ENCODE measurements at places on chromosomes 4 and X.

- DNase-seq = no peak
Measured at GRCh38 chr4:80540785-80541469, 205.4 kb downstream of the CFAP299 start.

DNA sequence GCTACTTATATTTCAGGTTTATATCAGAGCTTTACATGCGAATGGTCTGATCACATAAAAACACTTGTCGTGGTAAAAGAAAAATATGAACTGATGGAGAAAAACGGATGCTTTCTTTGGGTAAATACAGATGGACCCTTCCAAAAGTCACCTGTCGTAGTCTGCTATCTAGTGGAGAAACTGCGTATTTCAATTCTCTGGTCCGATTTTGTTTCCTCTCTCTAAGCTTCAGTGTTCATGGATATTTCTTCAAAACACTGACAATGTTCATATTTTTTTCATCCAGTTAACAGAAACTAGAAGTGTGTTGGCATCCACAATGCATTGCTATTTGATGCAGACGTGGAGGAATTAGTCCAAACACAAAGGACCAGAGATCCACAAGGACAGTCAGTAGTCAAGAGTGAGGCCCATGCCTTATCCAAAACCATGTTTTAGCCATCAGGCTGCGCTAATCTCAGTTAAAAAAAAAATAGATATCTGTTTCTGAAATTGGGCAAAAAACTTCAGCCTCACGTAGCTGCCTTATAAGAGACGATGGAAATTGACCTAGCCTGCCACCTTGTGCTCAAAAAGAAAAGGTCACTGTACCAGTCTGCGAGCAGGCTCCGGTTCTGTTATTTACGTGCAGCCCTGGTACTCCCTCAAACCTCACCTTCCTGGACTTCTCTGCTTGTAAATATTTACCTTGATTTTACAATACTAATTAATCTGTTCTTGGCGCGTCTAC is 16.0 kb downstream of the MEPE start:
- DNase-seq = peak; percentile 44

DNA sequence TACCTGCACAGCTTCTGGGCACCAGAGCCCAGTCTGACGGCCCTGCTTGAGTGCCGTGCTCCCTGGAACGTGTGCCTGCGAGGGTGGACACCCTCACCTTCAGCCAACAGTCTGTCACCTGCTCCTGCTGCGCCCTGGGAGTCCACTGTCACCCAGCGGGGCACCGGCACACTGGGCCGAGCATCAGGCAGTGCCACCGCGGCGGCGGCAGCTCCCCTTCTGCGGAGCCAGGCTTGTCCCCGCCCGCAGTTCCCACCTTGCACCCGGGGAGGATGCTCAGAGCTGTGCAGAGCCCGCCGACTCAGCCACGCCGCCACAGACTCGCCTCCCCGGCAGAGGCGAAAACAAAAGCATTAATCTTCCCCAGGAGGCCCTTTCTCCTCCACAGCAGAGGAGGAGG is 86.8 kb downstream of the ABLIM2 start:
- no peak for DNase-seq

DNA sequence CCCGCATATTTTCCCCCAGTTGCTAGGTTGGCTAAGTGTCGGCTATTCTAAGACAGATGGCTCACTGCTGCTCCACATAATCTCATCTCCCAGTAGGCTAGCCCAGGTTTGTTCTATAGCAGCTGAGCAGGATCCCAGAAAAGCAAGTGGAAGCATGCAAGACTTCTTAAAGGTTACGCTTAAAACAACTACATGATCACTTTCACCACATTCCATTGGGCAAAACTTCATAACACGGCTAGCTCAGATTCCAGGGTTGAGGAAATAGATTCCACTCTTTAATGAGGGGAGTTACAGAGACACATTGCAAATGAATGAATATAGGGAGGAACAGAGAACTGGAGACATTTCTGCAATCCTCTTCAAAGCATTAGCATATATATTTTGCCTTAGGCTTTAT is 12.9 kb upstream of the RAB33B start:
- no peak for DNase-seq

GRCh38 chrX:12002876-12003275 is 135.4 kb upstream of the FRMPD4 start:
- no peak for DNase-seq

- DNase-seq = no peak
Measured at GRCh38 chrX:545452-545885, 85.1 kb upstream of the SHOX start.

GRCh38 chrX:115898382-115899001 is 272.1 kb upstream of the AGTR2 start:
- DNase-seq = no peak

- peak; percentile 26 for DNase-seq
Measured at GRCh38 chrX:63657821-63658220, 127.2 kb downstream of the ARHGEF9 start.

- DNase-seq = no peak
Measured at GRCh38 chrX:95145848-95146490, 1472.0 kb downstream of the FAM133A start.

DNA sequence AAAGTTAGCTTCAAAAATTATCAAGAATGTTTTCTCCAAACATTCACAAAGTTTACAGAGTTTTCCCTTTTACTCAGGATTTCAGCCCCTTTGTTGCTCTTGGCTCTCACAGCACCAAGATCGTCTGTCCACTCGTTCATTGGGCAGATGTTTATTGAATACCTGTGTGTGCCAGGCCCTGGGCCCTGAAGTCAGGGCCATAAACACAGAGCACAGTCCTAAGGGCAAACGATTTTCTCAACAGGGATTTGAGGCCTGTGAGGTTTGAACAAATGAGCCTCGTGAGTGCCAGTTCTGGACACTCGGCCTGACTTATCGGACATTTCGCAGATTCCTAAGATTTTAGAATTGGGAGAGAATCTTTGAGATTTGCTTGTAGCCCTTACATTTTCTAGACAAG is 142.1 kb downstream of the TBL1X start:
- DNase-seq = no peak

DNA sequence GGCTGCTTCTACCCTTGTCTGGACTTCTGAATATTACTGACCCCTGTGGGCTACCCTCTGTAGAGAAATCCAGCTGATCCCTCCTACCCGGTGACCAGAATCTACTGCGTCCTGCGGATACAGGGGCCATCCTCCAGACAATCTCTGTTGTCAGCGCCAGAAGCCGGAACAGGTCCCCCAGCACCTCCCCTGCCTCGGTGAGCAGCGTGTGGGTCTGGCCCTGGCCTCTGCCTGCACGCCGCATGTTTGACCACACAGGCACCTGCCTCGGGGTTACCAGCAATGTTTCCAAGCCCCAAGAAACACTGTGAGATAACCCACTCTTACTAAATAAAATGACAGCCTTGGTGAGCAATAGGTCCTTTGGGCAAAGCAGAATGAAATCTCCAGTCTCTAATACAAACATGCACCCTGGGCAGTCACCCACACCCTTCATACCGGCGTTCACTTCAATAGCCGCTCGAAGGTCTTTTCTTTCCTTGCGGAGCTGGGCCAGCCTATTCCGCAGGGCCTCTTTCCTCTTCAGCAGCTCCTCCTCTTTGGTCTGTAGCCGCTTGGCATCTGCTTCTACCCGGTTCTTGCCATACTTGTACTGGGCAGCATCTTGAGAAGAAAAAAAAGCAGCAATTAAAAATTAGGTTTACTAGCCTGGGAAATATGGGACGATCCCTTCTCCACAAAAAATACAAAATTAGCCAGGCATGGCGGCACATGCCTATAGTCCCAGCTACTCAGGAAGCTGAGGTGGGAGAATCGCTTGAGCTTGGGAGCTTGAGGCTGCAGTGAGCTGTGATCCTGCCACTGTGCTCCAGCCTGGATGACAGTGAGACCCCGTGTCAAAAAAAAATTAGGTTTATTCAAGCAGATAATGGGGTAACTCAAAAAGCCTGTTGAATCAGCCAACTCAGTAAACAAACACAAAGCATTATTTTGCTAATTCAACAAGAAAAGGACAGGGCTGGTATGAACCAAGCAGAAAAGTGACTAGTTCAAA is 165.1 kb downstream of the AFAP1 start:
- no peak for DNase-seq

GRCh38 chrX:43655151-43656004 is 721 bp upstream of the MAOA start:
- DNase-seq = no peak

DNA sequence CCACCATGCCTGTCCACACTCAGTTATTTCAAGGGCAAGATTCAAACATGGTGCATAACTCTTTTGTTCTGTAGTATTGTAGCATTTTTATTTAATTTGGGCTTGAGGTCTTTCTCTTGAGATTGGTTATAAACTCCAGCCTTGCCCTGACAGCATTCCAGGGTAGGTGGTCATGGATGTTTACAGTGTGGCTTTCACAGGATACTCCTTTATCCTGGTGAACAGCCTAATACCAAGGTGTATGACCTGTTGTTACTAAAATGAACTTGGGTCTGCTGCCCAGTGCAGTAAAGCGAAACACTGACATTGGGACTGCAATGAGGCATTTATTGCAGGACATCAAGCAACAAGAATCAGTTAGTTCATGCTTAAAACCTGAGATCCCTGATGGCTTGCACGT is 434.8 kb downstream of the ANKRD50 start:
- no peak for DNase-seq

DNA sequence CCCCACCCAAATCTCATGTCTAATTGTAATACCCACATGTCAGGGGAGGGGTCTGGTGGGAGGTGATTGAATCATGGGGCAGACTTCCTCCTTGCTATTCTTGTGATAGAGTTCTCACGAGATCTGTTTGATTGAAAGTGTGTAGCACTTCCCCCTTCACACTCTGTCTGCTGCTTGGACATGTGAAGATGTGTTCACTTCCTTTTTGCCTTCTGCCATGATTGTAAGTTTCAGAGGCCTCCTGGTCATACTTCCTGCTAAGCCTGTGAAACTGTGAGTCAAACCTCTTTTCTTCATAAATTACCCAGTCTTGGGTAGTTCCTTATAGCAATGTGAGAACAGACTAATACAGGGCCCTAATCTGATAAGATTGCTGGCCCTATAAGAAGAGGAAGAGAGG is 1514.8 kb downstream of the RPA4 start:
- no peak for DNase-seq

DNA sequence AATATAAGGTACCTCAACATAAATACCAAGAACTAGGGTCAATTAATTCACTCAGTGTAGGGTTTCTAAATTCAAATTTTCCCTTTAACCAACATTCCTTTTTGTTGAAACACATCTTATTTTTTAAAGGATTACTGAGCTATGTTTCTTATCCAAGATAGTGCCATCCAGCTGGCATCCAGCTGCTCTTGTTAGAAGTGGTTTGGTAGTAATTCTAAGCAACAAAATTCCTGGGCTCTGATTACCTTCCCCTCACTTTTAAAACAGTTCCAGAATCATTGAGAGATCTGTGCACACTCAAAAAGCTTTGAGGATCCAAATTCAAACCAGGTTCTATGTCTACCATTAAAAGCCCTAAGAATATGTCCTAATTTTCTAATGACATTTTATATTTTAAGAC is 583.7 kb downstream of the TRIML1 start:
- DNase-seq = no peak

- DNase-seq = no peak
Measured at GRCh38 chrX:53440621-53441517, 6.7 kb upstream of the HSD17B10 start.

GRCh38 chr4:53688186-53688790 is 97.0 kb upstream of the LNX1 start:
- peak; percentile 99 for DNase-seq

GRCh38 chr4:40309250-40309774 is 25.8 kb upstream of the CHRNA9 start:
- DNase-seq = peak; percentile 78

DNA sequence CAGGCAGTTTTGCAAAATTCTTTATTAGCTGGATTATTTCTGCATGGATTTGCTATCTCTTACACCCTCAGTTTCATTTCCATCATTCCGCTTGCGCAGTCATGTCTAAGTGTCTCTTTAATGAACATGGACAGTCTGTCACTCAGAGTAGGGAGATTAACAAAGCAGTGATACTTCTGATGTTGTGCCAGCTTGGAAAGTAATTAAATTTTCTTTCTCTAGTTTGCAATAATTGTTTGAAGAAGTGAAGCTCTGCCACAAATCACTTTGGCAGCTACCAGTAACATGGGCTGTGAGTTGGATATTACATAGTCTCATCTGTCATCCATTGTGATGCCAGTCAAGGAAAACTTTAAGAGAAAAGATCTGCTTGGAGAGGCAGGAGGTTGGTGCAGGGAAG is 324.8 kb upstream of the NWD2 start:
- no peak for DNase-seq

- DNase-seq = no peak
Measured at GRCh38 chr4:164824581-164824980, 52.4 kb upstream of the APELA start.

DNA sequence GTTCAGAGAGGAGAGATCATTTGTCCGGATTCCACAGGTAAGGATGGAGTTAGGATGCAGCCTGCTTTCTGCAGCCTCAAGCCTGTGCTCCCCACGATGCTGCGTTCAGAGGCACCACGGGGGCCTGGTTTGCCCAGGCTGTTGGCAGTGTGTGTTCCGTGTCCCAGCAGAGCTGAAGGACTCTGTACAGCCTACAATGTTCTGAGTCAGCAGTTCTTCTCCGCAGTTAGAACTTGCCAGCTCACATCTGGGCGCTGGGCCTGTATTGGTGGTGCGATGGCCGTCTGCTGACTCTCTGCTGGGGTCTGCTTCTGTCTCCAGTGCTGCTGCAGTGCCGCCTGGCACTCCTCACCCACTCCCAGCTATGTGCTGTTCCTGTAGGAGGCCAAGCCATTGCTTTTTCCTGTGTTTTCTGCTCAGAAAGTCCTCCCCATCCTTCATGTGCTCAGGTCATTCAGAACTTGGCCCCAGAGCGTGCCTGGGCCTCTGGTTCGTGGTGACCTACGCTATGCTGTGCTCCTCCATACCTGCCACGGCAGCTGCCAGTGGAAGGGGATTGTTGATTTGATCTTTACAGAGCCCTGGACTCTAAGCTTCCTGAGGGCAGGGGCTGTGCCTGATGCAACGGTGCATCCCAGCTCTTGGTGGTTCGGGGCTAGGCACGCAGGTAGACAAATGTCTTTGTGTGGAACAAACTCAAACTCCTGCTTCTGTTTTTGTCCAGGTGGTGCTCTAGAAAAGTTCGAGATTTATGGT is 42.6 kb upstream of the TADA2B start:
- no peak for DNase-seq

DNA sequence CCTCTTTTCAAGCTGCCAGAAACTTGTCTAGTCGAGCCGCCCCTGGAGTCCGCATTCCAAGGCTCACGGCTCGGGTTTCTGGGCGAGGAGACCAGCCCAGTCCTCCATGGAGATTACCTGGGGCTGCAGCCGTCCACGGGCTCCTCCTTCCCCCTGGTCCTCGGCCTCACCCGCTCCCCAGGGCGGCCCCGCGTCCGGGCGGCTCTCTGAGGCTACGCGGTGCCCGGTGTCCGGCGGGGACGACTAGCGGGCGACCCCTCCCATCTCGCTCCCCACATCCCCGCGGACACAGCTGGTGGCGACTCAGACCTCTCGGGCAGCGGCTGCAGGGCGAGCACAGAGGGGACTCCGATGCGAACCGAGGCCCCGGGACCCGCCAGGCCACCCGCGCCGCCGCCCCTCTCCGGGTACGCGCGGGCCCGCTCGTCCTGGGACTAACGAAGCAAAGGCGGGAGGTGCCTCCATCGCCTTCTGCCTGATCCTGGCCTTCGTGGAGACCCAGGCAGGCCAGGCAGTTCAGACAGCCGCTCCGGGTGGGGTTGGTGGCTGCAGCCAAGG is 159.4 kb downstream of the TRAM1L1 start:
- DNase-seq = peak; percentile 8

GRCh38 chr4:87819281-87819919 is 13.4 kb upstream of the MEPE start:
- peak; percentile 33 for DNase-seq

Data from astrocyte of the cerebellum (primary cell).